ENCODE measurements at places on chromosomes 12 and 14.

DNA sequence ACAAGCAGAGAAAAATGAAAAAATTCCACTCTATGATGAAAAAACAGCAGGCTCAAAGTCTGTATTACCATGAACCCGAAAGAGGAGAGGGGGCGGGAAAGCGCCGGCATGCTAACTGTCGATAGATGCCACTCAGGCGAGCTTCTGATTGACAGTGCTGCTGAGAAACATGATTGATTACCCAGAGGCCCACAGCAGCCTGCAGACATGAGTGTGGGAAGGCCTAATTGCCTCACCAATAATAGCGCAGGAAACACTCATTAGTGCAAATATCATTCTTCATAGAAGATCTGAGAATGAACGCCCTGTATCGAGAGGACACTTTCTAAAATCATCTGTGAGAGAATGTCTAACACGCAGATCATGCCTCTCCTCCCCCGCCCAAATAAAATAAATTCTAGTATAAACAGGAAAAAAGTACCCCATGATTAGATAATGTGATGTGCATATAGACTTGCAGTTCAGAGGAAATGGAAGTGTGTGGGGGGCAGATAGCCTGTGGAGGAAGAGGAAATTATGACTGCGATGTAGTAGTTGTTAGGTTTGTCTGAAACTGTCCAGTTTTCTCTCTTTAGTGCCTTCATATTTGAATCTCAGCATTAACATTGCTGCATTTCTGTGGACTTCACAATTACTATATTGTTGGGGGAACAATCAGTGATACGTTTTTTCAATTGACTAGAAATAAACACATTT, 15.6 kb downstream of the TPH2 start:
- peaks cover 2% of the 10 kb centered on the region for H3K27me3 ChIP-seq
- H3K4me1 ChIP-seq: no peaks in the 10 kb centered on the region
- H3K4me3 ChIP-seq: no peak overlapping the region
- H3K27ac ChIP-seq: no peak overlapping the region
- DNase-seq: no peak
- H3K36me3 ChIP-seq: no peaks in the 10 kb centered on the region

GRCh38 chr14:101481557-101481956, 79.7 kb upstream of the DIO3 start:
- H3K4me1 ChIP-seq: no peaks in the 10 kb centered on the region
- no peak for DNase-seq
- H3K27ac ChIP-seq: no peak overlapping the region
- H3K27me3 ChIP-seq: peaks cover 4% of the 10 kb centered on the region
- H3K36me3 ChIP-seq: no peaks in the 10 kb centered on the region

- no peak overlapping the region for H3K27ac ChIP-seq
- H3K27me3 ChIP-seq: no peaks in the 10 kb centered on the region
- no peak for DNase-seq
Observed at GRCh38 chr14:97779140-97779539, 982.0 kb downstream of the VRK1 start.

GRCh38 chr14:23929822-23930294, 23.7 kb upstream of the DHRS4 start:
- peaks cover 6% of the 10 kb centered on the region for H3K27me3 ChIP-seq
- H3K27ac ChIP-seq: no peak overlapping the region
- no peaks in the 10 kb centered on the region for H3K36me3 ChIP-seq
- DNase-seq: peak; percentile 66
- H3K4me1 ChIP-seq: no peaks in the 10 kb centered on the region

DNA sequence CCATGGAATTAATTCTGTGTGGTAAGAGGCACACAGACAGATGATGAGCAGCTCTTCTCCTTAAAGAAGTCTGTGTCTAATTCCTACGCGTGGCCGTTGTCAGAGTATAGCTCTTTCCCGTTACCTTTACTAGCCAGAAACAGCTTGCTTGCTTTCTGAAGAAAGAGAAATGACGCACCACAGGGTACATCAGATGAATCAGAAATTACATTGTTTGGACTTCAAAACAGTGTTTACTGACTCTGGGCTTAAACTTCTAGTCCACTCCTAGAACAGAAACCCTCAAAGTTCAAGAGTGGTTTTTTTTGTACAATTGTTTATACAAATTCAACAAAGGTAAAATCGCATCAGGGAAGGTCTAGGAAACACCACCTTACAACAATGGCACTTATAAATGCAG, 29.0 kb downstream of the RNF34 start:
- H3K27me3 ChIP-seq: no peaks in the 10 kb centered on the region
- H3K4me1 ChIP-seq: no peaks in the 10 kb centered on the region
- peaks cover 44% of the 10 kb centered on the region for H3K36me3 ChIP-seq
- H3K27ac ChIP-seq: no peak overlapping the region
- no peak overlapping the region for H3K4me3 ChIP-seq

DNA sequence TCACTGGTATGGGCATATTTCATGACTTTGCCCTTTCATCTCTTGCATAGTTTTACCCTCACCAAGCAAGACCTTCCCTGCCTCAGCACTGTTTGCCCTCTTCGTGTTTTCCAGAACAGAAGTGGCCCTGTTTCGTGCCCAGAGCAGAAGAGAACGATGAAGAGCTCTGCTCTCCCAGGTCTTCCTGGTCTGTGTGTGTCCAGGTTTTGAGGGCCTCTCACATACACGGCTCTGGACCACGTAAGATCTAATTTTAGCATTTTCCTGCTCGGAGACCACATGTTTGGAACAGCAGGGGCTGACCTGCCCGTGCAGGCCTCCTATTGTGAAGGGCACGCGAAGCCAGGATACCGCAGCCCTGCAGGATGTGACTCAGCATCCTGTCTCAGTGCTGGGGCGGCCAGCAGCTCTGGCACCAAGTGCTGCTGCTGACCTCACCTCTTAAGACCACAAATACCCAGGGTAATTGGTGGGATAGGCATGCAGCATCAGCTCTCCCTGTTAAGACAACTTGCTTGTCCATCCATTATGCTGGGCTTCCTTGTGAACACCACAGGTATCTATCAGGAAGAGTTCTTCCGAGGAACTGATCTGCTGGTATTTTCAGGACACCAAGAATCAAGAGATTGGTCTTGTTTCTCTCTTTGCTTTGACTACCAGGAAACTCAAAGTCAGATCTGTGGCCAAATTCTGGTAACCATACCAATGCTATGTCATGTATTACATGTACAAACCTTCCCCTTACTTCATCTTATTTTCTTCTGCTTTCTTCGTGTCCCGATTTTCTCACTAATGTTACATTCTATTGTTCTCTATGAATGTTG, 19.0 kb downstream of the SSH1 start:
- H3K27ac ChIP-seq: peak overlapping the region; percentile 89
- peaks cover 54% of the 10 kb centered on the region for H3K4me1 ChIP-seq
- DNase-seq: peak; percentile 70
- peak overlapping the region; percentile 56 for H3K4me3 ChIP-seq
- H3K27me3 ChIP-seq: peaks cover 1% of the 10 kb centered on the region
- peaks cover 33% of the 10 kb centered on the region for H3K36me3 ChIP-seq

DNA sequence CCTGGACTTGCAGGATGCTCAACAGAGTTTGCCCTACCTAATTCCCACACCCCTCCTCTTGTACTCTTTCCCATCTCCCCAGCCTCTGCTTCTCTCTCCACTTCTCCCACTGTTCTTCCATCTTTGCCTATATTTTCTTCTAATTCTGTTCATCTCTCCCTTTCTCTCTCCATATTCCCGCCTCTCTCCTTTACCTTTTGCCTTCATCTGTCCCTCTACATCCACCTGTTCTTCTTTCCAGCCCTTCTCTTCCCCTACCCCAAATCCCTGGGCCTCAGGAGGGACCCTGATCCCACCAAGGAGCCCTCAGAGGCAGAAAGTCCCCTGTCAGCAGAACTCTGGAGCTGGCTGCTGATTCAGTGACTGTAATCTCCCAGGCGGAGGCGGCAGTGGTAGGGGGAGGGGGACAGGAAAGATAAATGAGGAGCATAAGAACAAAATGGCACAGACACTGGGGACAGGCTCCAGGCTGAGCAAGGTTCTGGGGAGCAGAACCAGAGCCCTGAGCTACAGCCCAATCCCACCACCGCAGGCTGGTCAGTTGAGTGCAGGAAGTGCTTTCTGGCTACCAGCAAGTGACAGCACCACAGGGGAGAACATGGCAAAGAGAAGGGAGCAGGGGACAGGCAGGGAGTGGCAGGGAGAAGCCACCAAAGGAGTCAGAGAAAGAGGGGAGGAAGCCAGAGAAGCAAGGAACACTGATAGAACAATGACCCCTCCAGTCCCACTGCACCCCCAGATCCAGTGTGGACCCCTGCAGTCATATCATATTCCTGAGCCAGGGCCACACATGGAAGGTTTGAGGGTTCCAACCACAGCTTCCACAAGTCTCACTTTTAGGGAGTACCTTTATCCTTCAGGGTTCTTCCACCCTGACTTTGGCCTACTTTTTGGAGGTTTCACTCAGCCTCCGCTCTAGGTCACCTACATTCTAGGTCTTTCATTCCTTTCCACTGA, 27.0 kb downstream of the SMUG1 start:
- H3K4me1 ChIP-seq: no peaks in the 10 kb centered on the region
- no peak overlapping the region for H3K4me3 ChIP-seq
- DNase-seq: no peak

- DNase-seq: no peak
- no peak overlapping the region for H3K27ac ChIP-seq
- no peaks in the 10 kb centered on the region for H3K36me3 ChIP-seq
- peaks cover 6% of the 10 kb centered on the region for H3K4me1 ChIP-seq
- peaks cover 2% of the 10 kb centered on the region for H3K27me3 ChIP-seq
Observed at GRCh38 chr12:1798641-1799020, 21.7 kb upstream of the LRTM2 start.

- no peak overlapping the region for H3K27ac ChIP-seq
- H3K27me3 ChIP-seq: no peaks in the 10 kb centered on the region
- H3K36me3 ChIP-seq: no peaks in the 10 kb centered on the region
- H3K4me1 ChIP-seq: no peaks in the 10 kb centered on the region
Observed at GRCh38 chr14:94593376-94593748, 12.1 kb downstream of the SERPINA5 start.

DNA sequence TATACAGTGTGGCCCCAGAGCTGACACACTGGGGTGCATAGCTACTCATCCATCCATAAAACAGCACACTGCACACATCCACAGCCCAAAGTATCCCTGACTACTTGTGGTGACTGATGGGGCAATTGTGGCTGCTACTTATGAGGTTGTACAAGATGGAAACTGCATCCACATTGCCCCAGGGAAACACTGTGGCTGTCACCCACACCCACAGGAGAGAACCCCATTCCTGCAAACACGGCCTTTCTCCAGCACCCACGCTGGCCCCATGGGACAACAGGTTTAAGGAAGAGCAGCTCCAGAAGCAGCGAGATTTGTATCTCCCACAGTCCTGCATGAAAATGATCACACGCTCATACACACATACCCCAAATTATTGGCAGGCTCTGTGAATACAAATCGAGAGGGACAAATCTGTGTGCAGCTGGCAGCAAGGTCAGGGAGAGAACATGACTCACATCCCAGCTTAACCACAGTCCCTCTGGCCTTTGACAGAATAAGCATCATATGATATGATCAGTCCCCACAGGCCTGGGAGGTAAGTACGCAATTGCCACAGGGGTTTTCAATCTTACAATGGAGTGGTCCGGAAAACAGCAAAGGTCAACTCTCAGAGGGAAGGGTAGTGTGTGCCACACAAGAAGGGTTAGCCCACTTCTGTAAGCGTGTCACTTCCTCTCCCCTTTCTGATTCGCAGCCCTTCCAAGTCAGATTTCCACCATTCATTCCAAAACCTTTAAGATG, 61.9 kb downstream of the ESR2 start:
- H3K27ac ChIP-seq: peak overlapping the region; percentile 67
- H3K4me1 ChIP-seq: peaks cover 12% of the 10 kb centered on the region
- H3K36me3 ChIP-seq: peaks cover 20% of the 10 kb centered on the region
- no peak overlapping the region for H3K4me3 ChIP-seq
- H3K27me3 ChIP-seq: peaks cover 2% of the 10 kb centered on the region

DNA sequence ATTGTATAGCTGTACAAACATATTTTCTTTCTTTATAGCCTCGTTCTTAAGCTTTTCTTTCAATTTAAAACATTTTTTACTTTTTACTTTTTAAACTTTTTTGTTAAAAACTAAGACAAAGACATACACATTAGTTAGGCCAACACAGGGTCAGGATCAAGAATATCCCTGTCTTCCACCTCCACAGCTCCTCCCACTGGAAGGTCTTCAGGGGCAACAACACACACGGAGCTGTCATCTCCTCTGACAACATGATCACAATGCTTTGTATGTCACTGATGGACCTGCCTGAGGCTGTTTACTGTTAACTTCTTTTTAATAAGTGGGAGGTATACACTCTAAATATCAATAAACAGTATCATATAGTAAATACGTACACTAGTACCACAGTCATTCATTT, 191.3 kb downstream of the SYT10 start:
- no peaks in the 10 kb centered on the region for H3K27me3 ChIP-seq
- no peaks in the 10 kb centered on the region for H3K4me1 ChIP-seq
- H3K36me3 ChIP-seq: no peaks in the 10 kb centered on the region
- no peak overlapping the region for H3K4me3 ChIP-seq
- no peak overlapping the region for H3K27ac ChIP-seq

DNA sequence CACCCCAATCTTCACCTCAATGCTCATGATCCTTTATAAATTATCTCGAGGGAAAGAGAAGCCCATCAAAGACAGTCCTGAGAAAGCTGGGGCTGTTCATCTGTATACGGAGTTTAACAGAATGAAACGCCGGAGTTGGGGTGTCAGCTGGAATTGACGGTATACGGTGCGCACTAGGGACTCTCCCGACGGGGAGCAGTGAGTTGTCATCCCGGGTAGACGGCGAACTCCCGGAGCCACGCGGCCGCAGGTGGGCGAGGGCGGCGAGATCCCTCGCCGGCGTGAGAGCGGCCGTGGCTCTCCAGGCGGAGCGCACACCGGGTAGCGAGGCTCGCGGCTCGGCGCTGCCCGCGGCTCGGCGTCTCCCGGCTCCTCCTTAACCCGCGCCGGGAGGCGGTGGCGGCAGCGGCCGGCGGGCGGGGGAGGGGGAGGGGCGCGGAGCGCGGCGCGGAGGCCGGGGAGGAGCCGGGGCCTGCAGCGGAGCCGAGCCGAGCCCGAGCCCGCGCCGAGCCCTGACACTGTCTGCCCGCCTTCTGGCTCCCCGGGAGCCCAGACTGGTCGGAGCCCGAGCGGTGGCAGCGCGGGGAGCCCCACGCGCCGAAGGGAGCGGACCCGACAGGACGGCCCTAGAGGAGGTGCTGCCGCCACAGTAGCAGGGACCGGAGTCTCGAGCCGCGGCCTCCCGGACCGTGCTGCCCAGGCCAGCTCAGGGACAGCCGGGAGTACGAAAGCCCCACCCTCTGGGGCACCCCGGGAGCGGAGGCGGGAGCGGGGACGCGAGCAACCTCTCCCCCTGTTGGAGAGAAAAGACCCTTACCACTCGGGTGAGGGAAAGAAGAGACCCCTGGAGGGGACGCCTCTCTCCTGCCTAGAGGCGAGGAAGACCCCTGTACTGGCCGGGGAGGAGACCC, at the start of gene FOXJ2:
TSS of gene FOXJ2 (plus strand) at position 475 of the 911 bp plus-strand sequence. CDS start 7,117 bp downstream, outside the sequence.
- peak within 1 kb of the TSS; percentile 85 for H3K27ac ChIP-seq
- H3K4me3 ChIP-seq: peak within 1 kb of the TSS; percentile 90
- peak; percentile 72 for DNase-seq
- H3K36me3 ChIP-seq: peaks cover 7% of the 10 kb centered on the region
